ENCODE measurements at places on chromosomes 6 and 20. TPM values are rescaled to one million over a fixed set of nuclear protein-coding genes. Genes with fewer than 3 reads are reported as not detected.

Gene PTGIS
- polyA plus RNA-seq, result not detected

Gene TAAR8
- polyA plus RNA-seq, result not detected

Gene CDKN1A
- polyA plus RNA-seq, result 48.2 TPM

Gene MOXD1
- 7.2 TPM for polyA plus RNA-seq

Gene B3GALT4
- 19.8 TPM for polyA plus RNA-seq

Gene SNX3
- polyA plus RNA-seq, result 653 TPM

Gene FERMT1
- polyA plus RNA-seq, result not detected

Gene NCOA7
- polyA plus RNA-seq, result 8.7 TPM
